ENCODE measurements at places on chromosomes 16 and 17.

- no peak for DNase-seq
Observed at GRCh38 chr17:19302791-19303331, 59.7 kb downstream of the B9D1 start.

- DNase-seq = peak; percentile 72
Observed at GRCh38 chr17:77451245-77451893, 310.6 kb downstream of the SEC14L1 start.

DNA sequence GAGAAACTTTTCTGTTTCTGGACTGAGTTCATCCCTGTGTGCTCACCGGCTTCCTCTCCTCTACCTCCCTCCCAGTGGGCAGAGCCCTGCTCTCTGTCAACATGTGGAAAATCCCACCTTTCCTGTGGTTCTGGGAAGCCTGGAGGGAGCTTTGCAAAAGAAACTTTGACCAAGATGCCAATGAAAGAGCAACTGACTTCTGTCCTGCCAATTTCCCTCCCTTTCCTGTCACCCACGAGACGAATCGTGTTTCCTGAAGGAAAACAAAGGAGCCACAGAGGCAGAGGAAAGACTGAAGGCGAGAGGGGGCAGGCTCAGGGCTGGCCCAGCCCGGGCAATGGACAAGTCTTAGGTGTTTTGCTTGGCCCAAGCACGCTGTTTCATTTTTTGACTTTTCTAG is 82.8 kb downstream of the PLCG2 start:
- no peak for DNase-seq

DNA sequence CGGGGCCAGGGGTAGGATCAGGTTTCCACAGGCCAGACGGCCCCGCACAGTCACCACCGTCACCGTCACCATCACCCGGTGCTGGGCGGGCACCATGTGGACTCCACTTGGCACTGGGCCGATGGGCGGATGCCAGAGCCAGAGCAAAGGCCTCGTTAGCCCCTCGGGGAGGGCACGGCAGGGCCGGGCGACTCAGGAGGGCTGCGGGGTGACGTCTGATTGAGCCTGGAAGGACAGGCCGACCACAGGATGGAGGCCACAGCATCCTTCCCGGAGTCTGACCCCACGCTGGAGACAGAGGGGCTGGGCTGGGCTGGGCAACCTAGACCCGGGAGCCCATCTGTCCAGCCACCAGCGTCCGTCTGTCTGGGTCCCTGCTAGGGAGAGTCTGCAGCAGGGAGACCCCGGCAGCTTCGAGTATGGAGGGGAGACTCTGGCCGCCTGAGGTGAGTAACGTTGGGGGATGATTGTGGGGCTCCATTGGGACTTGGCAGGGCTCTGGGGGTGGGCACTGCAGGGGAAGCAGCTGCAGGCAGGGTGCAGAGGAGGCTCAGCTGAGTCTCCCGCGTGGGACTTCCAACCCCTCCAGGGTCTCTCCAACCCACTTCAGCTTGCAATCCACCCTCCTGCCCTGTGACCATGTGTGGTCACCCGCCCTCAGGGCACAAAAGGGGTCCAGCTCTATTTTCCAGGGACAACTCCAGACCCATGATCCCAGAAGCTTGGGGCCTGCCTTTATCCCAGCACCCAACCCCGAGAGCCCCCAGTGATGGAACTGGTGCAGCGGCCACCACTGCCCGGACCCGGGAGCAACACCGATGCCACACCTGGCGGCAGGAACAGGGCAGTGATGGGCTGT is 22.6 kb downstream of the SLC25A10 start:
- no peak for DNase-seq

- DNase-seq = no peak
Observed at GRCh38 chr16:47323241-47323640, 137.6 kb downstream of the ITFG1 start.

Measured in T-cell (primary cell).